ENCODE measurements at places on chromosomes 2 and 18. TPM values are rescaled to one million over a fixed set of nuclear protein-coding genes. Genes with fewer than 3 reads are reported as not detected.

KCNK3 gene
- total RNA-seq = not detected

SRD5A2 gene
- not detected for total RNA-seq

SCYGR4 gene
- not detected for total RNA-seq

ADAM23 gene
- total RNA-seq = 0.29 TPM

FECH gene
- 32.2 TPM for total RNA-seq

SLC30A3 gene
- total RNA-seq = under 0.01 TPM

GALNT13 gene
- 0.36 TPM for total RNA-seq

ITGB6 gene
- total RNA-seq = under 0.01 TPM

NDUFS1 gene
- total RNA-seq = 98.4 TPM

DHRS9 gene
- total RNA-seq = not detected

ALKAL2 gene
- total RNA-seq = not detected

OTOS gene
- total RNA-seq = not detected

ABCB11 gene
- total RNA-seq = under 0.01 TPM

RUFY4 gene
- total RNA-seq = not detected

SNRNP200 gene
- total RNA-seq = 44.2 TPM

COLEC12 gene
- 56.9 TPM for total RNA-seq

Measured in osteoblast (primary cell).